ENCODE measurements at places on chromosomes 11 and 22.

DNA sequence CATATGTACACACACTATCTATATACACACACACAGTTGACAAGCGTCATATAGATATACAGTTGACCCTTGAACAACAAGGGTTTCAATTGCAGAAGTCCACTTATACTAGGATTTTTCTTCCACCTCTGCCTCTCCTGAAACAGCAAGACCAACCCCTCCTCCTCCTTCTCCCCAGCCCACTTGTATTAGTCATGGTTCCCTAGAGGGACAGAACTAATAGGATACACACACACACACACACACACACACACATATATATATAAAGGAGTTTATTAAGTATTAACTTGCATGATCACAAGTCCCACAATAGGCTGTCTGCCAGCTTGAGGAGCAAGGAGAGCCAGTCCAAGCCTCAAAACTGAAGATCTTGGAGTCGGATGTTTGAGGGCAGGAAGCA lies 92.9 kb downstream of the DHCR7 start:
- no peak for DNase-seq

DNA sequence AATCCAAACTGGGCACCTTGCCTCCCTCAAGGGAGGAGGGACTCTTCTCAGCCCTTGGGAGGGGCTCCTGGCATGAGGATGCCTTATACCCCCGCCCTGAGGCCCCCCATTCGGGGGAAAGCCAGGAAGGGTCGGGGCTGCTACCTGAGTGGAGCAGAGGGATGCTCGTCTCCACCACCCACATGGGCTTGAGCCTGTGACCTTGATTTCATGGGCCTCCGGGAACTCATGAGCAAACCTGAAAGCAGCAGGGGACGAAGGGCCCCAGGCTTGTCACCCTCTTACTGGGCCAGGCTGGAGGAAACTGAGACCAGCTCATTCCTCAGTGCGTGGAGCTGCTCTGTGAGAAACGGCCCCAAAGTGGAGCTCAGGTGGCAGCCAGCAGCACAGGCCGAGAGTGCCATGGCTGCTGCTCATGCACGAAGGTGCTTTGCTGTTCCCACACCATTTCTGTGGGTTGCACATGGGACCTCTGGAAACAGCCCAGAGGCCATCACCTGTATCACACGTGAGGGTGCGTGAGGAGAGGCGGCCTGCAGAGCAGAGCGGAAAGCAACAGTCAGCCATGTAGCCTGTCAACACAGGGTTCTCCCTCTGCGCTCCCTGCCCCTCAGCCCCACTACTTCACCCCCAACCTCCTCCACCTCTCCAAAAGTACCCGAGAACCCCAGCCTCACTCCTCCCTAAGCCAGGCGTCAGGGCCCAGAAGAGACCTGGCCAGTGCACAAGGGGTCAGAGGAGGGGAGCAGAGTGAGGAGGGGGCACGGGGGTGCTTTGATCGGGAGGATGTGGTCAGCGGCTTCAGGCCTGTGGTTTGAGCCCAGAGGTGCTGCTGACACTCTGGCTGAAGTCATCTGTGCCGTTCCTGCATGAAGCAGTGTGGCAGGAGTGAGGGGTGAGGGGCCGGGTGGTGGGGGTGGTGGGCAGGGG lies 14.1 kb upstream of the IL2RB start:
- no peak for DNase-seq

DNA sequence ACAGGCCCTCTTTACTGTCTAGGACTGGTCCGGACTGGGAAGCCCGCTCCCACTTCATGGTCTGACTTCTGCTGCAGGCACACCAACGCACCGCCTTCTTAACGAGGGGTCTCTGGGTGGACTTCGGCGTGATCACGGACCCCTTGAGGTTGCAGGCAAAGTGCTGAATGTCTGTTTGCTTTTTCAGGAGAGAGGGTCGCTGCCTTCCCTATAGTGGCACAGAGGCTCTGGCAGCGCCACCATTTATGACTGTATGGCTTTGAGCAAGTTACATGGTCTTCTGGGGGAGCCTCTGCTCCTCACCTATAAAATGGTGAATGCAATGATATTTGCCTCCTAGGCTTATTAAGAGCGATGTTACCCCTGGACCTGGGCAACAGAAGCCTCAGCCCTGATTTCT lies 1.4 kb upstream of the SCN4B start:
- no peak for DNase-seq

DNA sequence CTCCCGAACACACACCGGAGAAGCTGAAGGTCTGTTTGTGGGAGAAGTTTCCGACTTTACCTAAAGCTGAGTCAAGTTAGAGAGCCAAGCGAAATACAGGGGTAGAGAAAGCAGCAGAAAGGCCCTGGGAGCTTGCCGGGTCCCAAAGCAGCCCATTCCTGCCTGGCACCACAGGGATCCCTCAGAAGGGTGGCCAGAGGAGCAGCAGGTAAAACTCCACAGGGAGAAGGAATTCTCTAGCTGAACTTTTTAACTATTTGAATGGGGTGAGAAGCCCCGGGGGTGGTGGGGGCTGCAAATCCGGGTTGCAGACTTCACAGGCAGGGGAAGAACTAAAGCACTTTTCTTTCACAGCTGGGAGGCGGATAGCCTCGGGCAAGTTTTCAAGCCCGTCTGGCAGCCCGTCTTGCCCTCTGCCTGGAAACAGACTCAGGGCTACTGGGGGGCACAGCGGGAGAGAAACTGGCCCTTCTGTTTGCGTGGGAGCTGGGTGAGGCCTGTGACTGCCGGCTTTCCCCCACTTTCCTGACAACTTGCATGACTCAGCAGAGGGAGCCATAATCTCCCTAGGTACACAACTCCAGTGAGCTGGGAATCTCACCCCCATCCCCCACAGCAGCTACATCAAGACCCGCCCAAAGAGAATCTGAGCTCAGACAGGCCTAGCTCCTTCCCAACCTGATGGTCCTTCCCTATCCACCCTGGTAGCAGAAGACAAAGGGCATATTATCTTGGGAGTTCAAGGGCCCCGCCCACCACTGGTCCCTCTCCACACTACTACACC lies 311.0 kb downstream of the SBF2 start:
- no peak for DNase-seq

DNA sequence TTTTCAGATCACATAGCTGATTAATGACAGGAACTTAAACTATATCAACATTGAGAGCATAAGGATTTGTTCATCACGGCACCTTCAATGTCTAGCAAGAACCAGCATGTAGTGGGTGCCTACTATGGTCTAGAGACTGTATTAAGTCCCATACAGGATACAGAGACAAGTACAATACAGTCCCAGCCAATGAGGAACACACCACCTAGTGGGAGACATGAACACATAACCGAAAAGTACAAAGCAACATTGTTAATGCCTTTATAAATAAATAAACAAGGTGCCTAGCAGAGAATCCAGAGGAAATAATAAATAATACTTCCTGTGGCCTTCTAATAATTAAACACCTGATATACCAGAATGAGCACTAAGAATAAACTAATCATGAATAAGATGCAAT lies 87.7 kb upstream of the OPCML start:
- DNase-seq = no peak
